ENCODE measurements at places on chromosomes 7 and 10. TPM values are rescaled to one million over a fixed set of nuclear protein-coding genes. Genes with fewer than 3 reads are reported as not detected.

GRCh38 chr7:129902788-129903422 lies 49.9 kb downstream of the UBE2H start:
- DNase-seq, result no peak

The SYT15B gene
- 1.3 TPM for total RNA-seq

The GPR85 gene
- total RNA-seq, result 0.12 TPM

- DNase-seq, result peak; percentile 81
These were observed 45.6 kb upstream of the LRRC4 start for GRCh38 chr7:128076796-128077271.

- DNase-seq, result no peak
These were observed 40.9 kb downstream of the FRMPD2 start for GRCh38 chr10:48233559-48234005.

- no peak for DNase-seq
These were observed 139.5 kb downstream of the ST7 start for GRCh38 chr7:117092785-117093184.

DNA sequence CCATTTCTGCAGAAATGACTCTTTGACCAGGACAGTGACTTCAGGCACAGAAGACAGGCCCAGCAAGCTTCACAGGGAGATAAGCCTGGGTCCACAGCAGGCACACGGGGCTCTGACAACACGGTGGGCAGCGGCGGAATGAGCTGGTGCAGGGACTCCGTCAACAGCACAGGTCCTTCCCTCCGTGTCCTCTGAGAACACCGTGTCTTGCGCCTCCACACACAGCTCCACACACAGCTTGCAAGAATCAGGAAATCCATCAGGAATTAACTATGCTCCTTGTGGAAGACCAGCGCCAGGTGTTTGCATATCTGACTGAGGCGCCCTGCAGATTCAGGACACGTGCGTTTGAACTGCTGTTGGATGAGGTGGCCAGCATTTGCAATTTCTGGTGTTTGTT lies 39.6 kb downstream of the TCERG1L start:
- DNase-seq, result no peak

DNA sequence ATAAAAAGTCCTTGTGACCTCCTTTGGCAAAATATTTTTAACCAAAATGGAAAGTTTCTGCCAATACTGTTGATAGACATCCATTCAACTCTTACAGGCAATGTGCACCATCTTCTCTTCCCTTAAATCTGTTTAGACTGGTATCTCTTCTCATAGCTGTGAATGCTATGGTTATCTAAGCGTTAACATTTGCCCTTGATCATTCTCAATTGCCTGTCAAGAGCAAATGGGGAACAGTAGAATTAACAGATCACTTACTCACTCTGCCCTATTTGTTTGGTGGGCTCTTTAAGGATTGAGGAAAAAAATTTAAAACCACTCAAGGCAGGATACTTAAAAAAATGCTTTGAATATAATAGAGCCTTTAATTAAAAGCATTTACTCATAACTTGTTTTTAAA lies 808.4 kb downstream of the NXPH1 start:
- no peak for DNase-seq

GRCh38 chr7:39592586-39592985 lies 26.4 kb downstream of the YAE1 start:
- no peak for DNase-seq

GRCh38 chr10:19024611-19025010 lies 24.0 kb upstream of the MALRD1 start:
- DNase-seq, result no peak

The PTN gene
- total RNA-seq, result 3.3 TPM

DNA sequence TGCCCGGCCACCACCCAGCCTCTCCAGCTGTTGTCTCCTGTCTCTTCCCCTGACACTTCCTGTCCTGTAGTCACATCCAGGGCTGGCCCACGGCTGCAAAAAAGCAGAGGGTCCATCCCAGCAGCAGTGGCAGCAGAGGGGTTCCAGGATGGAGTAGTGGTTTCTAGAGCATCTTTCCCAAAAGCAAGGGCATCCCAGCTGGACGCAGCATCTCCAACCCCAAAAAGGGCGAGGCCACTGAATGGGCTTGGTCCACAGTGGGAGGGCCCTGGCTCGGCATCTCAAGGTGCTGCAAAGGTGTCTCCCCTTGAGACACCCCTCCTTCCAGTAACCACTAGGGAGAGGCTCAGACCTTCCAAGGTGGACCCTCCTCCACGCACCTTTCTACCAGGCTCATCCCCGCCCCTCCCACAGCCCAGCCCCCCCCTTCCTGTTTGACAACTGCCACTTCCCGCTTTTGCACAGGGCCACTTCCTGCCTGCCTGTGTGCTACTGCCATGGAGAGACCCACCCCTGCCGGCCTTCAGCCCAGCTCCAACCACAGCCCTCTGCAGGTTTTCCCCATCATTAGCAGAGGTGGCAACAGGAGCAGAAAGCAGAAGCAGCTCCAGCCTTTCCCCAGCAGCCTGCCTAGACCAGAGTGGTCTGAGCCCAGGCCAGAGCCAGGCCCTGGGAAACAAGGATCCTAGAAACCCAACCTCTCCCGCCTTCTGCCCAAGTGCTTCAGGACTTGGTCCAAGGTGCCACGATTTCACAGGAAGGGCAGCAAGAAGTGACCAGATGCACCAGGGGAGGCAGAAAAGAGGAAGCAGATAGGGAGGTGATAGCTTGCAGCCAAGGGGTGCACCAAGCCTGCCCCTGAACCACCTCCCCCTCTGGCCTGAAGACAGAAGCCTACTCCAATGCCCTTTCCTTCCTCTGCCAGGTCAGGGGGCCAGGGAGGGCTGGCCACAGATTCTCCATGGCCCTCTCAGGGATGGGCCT lies 8.6 kb downstream of the CAMK2G start:
- peak; percentile 70 for DNase-seq

GRCh38 chr7:135917721-135918120 lies 59.4 kb downstream of the MTPN start:
- DNase-seq, result no peak

- DNase-seq, result peak; percentile 32
These were observed 79.0 kb upstream of the PLXNA4 start for GRCh38 chr7:132655131-132655727.

The C10orf67 gene
- not detected for total RNA-seq

The CCDC3 gene
- 2.3 TPM for total RNA-seq

DNA sequence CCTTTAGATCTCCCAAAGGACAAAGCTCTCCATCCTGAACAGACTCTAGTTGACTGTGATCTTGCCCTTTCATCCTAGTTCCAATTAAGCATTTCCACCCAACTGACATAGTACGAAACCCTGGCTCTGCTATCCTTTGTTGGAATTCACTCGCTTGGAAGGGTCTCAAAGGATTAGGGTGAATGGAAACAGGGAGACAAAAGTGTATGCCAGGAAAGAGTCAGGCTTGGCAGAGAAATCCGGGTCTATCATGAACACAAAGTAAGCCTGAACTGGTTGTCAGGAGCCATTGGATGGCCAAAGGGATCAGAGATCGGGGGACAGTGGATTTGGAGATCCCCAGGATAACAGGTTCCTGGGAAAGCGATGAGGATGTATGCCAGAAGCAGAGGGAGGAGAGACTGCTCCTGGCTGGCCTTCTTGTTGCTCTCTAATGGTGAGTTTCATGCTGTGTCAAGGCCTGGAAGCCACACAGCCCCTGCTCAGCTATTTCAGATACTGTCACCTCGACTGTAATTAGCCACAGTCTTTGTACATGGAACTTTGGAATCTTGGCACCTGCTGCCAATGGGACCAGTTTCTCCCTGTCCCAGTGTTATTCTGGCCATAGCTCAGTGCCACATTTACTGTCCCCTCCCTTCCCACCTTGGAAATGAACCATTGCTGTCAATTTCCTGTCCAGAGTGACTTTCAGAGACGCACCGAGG lies 1168.7 kb upstream of the AUTS2 start:
- no peak for DNase-seq

- no peak for DNase-seq
These were observed 76.3 kb upstream of the ABCB5 start for GRCh38 chr7:20539201-20539600.

DNA sequence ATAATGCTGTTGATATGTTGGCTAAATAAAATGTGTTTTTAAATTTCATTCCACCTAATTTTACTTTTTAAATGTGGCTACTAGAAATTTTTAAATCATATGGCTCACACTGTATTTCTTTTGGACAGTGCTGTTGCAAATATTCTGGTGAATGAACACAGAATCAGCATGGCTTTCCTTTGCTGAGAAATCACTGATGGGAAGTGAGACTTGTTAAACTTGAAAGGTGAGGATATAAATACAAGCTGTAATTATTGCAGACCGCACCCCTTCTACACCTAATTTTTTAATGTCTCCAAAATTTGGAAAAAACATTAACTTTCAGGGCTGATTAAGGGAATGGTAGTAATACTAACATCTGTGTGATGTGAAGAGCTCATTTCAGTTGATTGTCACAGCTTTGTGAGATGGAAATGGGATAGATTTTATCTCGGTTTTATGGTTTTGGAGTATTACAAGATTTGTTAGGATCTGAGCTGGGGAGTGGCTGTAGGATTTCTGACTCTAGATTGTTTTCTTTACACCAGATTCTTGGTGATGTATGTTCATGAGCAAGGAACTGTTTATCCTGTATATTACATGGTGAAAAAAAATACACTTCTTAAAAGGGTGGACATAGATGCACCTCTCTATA lies 1.3 kb downstream of the MIOS start:
- DNase-seq, result no peak

GRCh38 chr10:111875725-111876124 lies 307.8 kb downstream of the GPAM start:
- no peak for DNase-seq

GRCh38 chr10:93099670-93100069 lies 26.0 kb downstream of the CYP26A1 start:
- DNase-seq, result no peak

The SH2D4B gene
- not detected for total RNA-seq

GRCh38 chr7:23373151-23374004 lies 74.2 kb downstream of the MALSU1 start:
- no peak for DNase-seq

GRCh38 chr7:80642871-80643270 lies 4.4 kb downstream of the CD36 start:
- DNase-seq, result no peak

The TBC1D12 gene
- total RNA-seq, result 20.2 TPM

DNA sequence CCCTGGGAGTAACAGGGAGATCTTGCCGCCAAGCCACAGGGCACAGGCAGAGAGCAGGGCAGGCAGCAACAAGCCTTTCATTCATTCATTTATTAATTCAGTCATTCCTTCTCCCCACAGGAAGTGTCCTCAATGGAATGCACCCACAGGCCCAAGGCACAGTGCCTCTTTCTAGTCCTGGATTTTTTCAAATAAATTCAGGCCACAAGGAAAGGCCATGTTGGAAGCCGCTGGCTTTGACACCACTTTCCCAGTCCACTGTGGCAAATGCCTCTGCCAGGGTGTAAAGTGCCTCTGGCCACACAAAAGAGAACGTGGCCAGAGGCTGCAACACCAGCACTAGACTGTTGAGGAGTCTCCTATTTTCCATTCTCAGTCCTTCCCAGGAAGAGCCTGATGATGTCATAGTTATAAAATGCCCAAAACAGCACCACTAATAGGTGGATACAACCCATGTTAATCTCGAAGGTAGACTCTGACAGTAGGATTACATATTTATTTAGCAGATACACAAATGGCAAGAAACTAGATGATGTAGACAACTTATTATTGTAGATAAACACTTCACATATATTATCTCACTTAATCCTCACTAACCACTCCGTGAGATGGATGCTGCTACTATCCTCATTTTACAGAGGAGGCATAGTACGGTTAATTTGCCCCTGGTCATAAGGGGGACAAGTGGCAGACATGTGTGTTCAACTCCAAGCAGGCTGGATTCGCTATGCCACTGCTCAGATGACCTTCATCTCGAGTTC lies 5.5 kb downstream of the JAZF1 start:
- no peak for DNase-seq

The CC2D2B gene
- 1.7 TPM for total RNA-seq

DNA sequence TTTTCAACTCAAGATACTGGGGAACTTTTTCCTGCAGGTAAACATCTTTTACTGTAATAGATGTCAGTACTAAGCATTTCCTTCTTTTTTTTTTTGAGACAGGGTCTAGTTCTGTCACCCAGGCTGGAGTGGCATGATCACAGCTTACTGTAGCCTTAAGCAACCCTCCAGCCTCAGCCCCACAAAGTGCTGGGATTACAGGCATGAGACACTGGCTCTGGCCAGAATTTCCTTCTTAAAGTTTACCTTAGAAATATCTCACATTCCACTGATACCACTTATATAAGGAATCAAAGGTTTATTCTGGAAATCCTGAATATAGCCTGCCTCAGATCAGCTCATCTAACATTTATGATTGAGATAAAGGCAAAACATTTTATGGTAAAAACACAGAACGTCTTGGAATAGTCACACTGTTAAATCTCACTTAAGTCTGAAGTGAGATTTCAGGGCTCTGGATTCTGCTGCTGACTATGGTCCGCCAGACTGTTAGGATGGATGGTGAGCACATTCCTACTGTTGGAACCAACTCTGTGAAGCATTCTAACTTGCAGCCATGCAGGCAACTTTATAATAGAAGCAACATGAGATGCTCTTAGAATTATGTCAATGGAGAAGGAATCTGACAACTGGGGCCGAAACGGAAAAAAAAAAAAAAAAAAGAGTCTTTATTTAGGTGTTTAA lies 151.9 kb downstream of the ZMYND11 start:
- DNase-seq, result no peak

DNA sequence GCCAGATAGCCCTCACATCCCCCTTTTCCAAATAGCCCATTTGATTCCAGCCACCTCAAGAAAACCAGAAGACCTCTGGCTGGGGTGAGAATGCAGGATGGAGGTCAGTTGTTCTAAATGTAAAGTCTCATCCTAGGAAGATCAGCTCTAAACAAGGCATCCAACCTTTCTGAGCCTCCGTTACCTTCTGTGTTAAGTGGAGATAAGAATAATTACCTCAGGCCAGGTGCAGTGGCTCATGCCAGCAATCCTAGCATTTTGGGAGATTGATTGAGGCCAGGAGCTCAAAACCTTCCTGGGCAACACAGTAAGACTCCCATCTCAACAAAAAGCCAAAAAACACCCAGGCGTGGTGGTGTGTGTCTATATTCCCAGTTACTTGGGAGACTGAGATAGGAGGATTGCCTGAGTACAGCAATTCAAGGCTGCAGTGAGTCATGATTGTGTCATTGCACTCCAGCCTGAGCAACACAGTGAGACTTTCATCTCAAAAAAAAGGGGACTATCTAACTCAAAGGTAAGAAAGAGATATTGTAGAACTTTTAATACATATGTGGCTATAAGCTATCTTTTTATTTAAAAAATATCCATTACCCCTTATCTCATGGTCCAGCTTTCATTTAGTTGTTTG lies 43.5 kb downstream of the PRTFDC1 start:
- no peak for DNase-seq
